Psoas muscle (tissue), 8 donors: ENCODE measurements at places on chromosomes 6 and 20. TPM values are rescaled to one million over a fixed set of nuclear protein-coding genes. Genes with fewer than 3 reads are reported as not detected.

DNA sequence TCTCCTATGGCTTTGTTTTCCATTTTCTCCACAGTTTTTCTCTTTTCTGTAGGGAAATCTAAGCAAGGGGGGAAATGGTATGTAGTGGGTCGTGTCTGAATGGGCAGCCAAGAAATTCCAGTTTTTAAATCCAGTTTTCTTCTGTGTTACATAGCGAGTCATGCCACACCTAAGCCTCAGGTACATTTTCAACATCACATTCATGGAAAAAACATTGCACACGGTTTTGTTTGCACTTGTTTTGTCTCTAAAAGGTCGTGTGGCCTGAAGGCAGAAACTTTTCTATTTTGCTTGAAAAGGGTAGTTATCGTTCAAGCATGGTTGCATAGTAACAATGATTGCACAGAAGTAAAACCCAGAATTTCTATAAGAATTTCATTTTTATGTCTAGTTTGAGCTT lies 70.5 kb downstream of the MOXD1 start:
- H3K27ac ChIP-seq, result no peak overlapping the region
- H3K4me3 ChIP-seq, result no peak overlapping the region
- H3K27me3 ChIP-seq, result no peaks in the 10 kb centered on the region
- H3K36me3 ChIP-seq, result no peaks in the 10 kb centered on the region

DNA sequence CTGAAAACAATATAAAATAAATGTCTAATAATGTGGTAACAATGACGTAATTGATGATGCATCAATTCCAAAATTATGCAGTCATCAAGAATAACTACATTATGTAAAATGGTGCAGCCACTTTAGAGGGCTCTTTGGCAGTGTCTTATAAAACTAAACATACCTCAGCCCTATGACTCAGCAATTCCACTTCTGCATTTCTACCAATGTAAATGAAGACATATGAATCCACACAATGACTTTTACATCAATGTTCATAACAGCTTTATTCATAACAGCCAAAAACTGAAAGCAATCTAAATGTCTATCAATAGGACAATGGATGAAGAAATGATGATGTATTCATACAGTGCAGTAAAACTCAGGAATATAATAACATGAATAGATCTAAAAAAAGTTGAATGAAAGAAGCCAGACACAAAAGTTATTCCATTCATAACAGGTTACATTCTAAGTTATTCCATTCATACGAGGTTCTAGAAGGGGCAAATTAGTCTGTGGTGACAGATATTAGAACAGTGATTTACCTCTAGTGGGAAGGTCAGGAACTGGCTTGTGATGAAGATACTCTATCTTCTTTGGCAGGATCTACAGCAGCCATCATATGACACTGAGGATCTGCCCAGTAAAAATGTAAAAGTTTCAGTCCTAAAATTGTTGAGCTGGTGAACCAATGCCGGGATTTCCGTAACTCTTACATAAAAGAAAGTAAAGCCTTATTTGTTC lies 396.1 kb downstream of the PLCB1 start:
- H3K4me1 ChIP-seq, result peaks cover 3% of the 10 kb centered on the region
- H3K4me3 ChIP-seq, result no peak overlapping the region
- no peaks in the 10 kb centered on the region for H3K36me3 ChIP-seq

ZBP1 gene
- 0.24 TPM for total RNA-seq

TRIM40 gene
- not detected for total RNA-seq
